Activated T-helper 1 cell treated with anti-CD3 and anti-CD28 coated beads, Interleukin-12 subunit alpha, Interleukin-12 subunit beta, Interleukin-2, Interleukin-4 antibody, amounts not matched to agents 30 ng/mL and 10 ng/mL and 1 ng/mL, durations not matched to agents 14 hours and 24 hours and 36 hours (primary cell): ENCODE measurements at places on chromosomes 3 and 15.
A peak's percentile ranks its signal among the peaks of the same experiment; 100 is the strongest.

DNA sequence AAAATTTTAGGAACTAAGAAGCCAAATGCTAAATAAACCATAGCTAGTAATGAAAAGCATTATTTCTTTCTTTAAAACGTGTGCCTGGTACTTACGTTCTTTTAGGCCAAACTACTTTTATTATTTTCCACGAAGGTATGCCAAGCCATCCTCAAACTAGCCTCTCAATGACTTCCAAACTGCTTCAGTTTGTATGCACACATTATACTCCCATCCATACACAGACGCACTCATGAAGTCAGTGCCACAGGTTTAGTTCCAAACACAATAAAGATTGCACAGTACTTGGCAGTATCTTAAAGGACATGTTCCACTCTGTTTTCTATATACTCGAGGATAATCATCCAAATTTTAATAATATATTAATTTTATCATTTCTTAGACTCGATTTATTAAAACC, 609.2 kb upstream of the ZNF385D start:
- no peaks in the 10 kb centered on the region for H3K36me3 ChIP-seq
- no peak overlapping the region for H3K4me3 ChIP-seq

GRCh38 chr3:43785551-43785950, 94.8 kb downstream of the ABHD5 start:
- H3K27me3 ChIP-seq, result peaks cover 5% of the 10 kb centered on the region
- no peaks in the 10 kb centered on the region for H3K36me3 ChIP-seq
- no peak for DNase-seq
- H3K4me3 ChIP-seq, result no peak overlapping the region

GRCh38 chr3:189947068-189947467, 173.6 kb downstream of the P3H2 start:
- H3K27ac ChIP-seq, result no peak overlapping the region
- H3K27me3 ChIP-seq, result no peaks in the 10 kb centered on the region
- no peak for DNase-seq
- H3K36me3 ChIP-seq, result no peaks in the 10 kb centered on the region

GRCh38 chr15:77475001-77475400, 54.3 kb downstream of the HMG20A start:
- H3K36me3 ChIP-seq, result peaks cover 33% of the 10 kb centered on the region
- H3K4me3 ChIP-seq, result no peak overlapping the region
- DNase-seq, result no peak
- H3K4me1 ChIP-seq, result peaks cover 10% of the 10 kb centered on the region
- H3K27me3 ChIP-seq, result no peaks in the 10 kb centered on the region
- no peak overlapping the region for H3K27ac ChIP-seq

DNA sequence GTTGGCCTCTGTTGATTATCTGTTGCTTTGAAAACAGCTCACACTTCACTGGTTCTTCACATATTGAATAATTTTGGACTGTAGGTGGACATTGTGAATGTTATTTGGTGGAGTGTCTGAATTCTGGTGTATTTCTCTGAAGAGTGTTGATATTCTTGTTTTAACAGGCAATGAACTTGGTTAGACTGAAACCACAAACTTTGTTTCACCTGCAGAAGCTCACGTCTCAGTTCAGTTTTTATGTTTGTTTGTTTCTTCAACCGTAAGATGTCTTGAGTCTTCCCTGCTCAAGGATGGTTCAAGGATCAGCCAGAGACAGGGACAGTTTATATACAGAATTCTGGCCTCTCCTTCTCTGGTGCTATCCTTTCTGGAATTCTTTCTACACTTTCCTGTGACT, 43.6 kb downstream of the C3orf20 start:
- no peaks in the 10 kb centered on the region for H3K27me3 ChIP-seq
- DNase-seq, result no peak
- no peaks in the 10 kb centered on the region for H3K36me3 ChIP-seq

DNA sequence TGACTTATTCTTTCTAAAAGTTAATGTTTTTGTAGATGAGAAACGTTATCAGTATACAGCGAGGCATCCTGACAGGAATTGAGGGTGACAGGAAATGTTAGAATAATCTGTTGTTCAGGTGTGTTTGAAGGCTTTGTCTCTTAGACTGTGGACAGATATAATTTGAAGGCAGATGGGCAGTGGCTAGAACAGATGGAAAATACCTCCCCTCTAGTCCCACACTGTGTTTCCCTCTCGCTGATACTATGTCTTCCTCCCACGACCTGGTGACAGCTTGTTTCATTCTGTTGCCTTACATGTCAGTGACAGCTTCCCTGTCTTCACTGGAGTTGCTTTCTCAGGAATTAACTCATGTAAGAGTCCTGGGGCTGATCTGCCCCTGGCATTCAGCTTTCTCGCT, 125.3 kb downstream of the MYRIP start:
- no peaks in the 10 kb centered on the region for H3K4me1 ChIP-seq
- peaks cover 3% of the 10 kb centered on the region for H3K27me3 ChIP-seq
- no peaks in the 10 kb centered on the region for H3K36me3 ChIP-seq
- no peak overlapping the region for H3K4me3 ChIP-seq

DNA sequence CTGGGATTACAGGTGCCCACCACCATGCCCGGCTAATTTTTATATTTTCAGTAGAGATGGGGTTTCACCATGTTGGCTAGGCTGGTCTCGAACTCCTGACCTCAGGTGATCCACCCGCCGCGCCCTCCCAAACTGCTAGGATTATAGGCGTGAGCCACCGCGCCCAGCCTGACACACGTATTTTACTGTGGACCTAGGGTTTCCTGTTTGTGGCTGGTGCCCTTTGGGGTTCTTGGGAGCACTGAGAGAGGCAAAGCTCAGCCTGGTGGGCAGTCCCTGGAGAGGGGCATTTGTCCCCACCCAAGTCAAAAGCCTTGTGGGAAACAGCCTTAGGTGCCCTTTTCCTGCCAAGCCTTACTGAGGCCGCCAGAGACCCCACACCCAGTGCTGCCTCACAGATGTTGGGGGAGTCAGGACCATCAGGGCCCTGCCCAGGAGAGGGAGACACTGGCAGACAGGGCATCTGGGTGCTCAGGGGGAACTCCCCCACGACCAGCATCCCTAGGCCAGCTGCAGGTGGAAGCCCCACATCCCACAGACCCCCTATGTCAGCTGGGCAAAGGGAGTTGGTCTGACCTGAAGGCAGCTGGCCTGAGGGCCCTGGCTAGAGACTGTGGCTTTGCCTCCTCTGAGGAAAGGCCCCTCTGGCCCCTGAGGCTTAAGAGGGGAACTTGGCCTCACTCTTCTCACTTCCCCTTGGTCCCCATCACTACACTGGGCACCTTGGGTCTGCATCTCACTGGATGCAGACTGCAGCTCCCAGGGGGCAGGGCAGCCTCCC, 35.1 kb downstream of the DNAH1 start:
- H3K4me1 ChIP-seq, result no peaks in the 10 kb centered on the region
- no peaks in the 10 kb centered on the region for H3K27me3 ChIP-seq
- no peak overlapping the region for H3K4me3 ChIP-seq
- no peak overlapping the region for H3K27ac ChIP-seq
- H3K36me3 ChIP-seq, result peaks cover 4% of the 10 kb centered on the region

- no peak overlapping the region for H3K4me3 ChIP-seq
- no peak for DNase-seq
- H3K36me3 ChIP-seq, result peaks cover 6% of the 10 kb centered on the region
- no peaks in the 10 kb centered on the region for H3K4me1 ChIP-seq
- H3K27me3 ChIP-seq, result no peaks in the 10 kb centered on the region
Observed at GRCh38 chr15:76234337-76234889, 76.9 kb downstream of the ETFA start.

DNA sequence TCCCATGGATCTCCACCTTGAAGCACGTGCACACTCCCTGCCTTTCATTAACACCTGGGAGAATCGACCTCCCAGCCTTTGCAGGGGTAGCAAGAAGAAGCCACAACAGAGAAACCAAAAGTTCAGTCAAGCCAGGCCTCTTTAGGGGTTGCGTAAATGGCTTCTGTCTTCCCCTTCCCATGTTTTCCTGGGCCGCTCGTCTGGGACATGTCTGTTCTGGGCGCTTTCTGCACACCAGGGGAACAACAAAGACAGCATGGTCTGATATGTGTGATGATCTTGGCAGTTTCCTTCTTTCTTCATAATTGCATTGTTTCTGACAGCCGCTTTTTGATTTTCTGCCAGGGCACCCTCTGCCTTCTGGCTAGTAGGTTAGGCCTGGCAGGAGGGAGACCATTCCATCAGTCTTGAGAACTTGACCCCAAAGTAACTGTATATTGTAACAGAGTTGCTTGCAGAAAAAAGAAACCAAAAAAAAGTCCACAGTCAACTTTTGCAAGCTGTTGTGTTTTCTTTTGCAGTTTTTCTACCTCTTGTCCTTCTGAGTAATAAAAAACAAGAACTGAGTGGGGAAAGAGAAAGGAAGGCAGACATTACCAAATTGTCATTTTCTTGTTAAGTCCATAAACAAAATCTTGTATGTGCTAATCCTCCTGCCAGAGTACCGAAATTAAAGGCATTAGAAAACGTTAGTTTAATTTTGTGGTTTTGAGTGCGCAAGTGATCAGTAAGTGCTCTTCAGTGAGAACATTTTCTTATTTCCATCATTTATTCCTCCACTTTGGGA, 56.0 kb upstream of the FURIN start:
- H3K27ac ChIP-seq, result peak overlapping the region; percentile 91
- peaks cover 68% of the 10 kb centered on the region for H3K36me3 ChIP-seq
- DNase-seq, result no peak
- peak overlapping the region; percentile 60 for H3K4me3 ChIP-seq
- peaks cover 96% of the 10 kb centered on the region for H3K4me1 ChIP-seq

DNA sequence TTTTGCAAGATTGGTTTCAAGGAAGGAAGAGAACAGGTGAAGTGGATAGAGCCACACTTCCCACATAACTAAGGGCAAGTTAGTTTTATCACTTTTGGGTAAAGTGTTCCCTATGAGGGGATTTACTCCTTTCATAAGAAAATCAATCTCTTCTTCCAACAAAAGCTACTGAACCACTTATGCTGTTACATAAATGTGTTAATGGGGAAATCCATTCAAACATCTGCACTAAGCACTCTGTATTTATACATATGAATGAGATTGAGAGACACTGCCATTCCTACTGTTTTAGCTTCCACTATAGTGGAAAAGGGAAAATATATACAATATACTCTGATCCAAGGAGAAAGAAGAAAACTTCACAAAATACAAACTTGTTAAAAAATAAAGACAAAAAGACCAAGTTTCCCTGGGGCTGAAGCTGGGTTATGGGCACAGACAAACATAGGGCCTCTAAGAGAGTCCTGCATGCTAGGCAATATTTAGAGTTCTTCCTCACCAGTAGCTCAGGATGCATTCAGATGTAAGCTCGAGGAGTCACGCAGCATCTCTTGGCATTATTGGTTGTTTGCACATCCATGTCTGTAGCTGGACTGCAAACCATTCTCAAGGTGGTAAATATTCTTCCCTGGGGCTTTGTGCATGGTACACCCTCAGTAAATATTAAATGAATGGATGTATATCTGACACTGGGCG, 454.2 kb downstream of the FGF12 start:
- no peak overlapping the region for H3K4me3 ChIP-seq
- H3K36me3 ChIP-seq, result no peaks in the 10 kb centered on the region
- DNase-seq, result no peak
- H3K27me3 ChIP-seq, result no peaks in the 10 kb centered on the region

GRCh38 chr3:32847528-32847927, 29.7 kb downstream of the TRIM71 start:
- peaks cover 6% of the 10 kb centered on the region for H3K4me1 ChIP-seq
- no peak for DNase-seq
- H3K4me3 ChIP-seq, result no peak overlapping the region
- H3K27ac ChIP-seq, result no peak overlapping the region
- no peaks in the 10 kb centered on the region for H3K36me3 ChIP-seq
- peaks cover 10% of the 10 kb centered on the region for H3K27me3 ChIP-seq

DNA sequence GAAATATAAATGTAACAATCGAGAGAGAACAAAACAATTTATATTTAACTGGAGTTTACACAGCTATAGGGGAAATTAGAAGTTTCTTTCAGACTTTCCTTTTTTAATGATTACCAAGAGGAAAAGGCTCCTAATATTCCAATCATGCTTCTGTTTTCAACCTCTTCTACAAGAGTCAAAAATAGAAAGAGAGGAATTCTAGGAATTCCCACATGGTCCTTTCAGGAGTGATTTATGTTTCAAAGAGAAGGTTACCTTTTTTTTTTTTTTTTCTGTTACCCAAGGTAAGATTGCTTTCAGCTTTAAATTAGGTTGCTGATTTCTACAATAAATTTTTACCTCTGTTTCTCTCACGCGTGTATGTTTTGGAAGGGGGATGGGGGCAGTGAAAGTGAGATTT, 355.3 kb upstream of the DCBLD2 start:
- H3K27ac ChIP-seq, result no peak overlapping the region
- no peak for DNase-seq

GRCh38 chr3:78839693-78840092, 928.1 kb downstream of the ROBO1 start:
- no peak for DNase-seq
- no peaks in the 10 kb centered on the region for H3K4me1 ChIP-seq
- H3K36me3 ChIP-seq, result no peaks in the 10 kb centered on the region
- no peaks in the 10 kb centered on the region for H3K27me3 ChIP-seq
- H3K27ac ChIP-seq, result no peak overlapping the region

- H3K4me3 ChIP-seq, result no peak overlapping the region
- no peaks in the 10 kb centered on the region for H3K4me1 ChIP-seq
- peaks cover 2% of the 10 kb centered on the region for H3K36me3 ChIP-seq
- no peak for DNase-seq
- H3K27me3 ChIP-seq, result peaks cover 2% of the 10 kb centered on the region
Observed at GRCh38 chr3:143840636-143841035, 7.6 kb downstream of the SLC9A9 start.

DNA sequence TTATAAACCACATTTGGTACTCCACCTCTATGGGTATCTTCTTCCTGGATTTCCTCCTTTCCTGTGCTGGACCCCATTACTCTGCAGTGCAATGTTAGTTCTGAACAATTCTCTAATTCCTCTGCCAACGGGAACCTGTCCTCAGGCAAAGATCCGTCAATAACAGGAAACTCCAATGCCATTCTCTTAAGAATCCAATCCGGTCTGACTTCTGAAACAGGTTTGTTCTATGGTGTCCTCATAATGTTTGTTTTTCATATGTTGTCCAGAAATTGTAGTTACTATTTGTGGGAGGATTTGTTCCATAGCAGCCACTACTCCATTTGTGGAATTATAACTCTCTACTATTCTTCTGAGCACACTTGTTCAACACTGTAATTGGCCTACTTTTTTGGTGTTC, 112.7 kb downstream of the TBL1XR1 start:
- no peak overlapping the region for H3K4me3 ChIP-seq
- no peaks in the 10 kb centered on the region for H3K27me3 ChIP-seq
- H3K36me3 ChIP-seq, result peaks cover 20% of the 10 kb centered on the region
- H3K4me1 ChIP-seq, result peaks cover 31% of the 10 kb centered on the region
- no peak for DNase-seq
- H3K27ac ChIP-seq, result no peak overlapping the region

DNA sequence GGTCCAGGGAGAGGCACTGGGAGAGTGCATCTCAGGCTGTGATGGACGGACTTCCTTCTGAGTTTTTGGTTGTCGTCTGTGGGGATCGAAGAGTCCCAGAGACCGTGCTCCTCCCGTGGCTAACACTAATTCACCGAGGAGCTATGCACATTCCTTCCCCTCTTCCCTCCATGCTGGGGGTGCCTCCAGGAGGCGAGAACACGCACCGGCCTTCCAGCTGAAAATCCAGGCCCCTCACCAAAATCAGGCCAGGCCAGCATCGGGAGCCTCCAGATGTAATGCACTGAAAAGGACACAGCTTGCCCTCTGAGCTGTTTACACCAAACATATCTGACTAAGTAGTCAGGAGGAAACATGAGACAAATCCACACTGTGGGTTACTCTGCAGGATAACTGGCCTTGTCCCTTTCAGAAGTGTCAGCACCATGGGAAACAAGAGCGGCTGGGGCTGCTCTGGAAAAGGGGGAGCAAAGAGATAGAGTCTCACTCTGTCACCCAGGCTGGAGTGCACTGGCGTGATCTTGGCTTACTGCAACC, 5.5 kb downstream of the RNU5B-1 start:
- no peak overlapping the region for H3K4me3 ChIP-seq
- peaks cover 12% of the 10 kb centered on the region for H3K4me1 ChIP-seq
- H3K27ac ChIP-seq, result no peak overlapping the region
- no peak for DNase-seq
- no peaks in the 10 kb centered on the region for H3K36me3 ChIP-seq
